CD4-positive, alpha-beta T cell treated with Interleukin-6 for 4 hours (primary cell): ENCODE measurements at places on chromosomes 6 and 20.

GRCh38 chr20:4021906-4022305 is 6.5 kb upstream of the RNF24 start:
- DNase-seq = no peak

- no peak for DNase-seq
These were observed 29.8 kb downstream of the KIF6 start for GRCh38 chr6:39695447-39695846.

GRCh38 chr20:25148982-25149846 is 46.3 kb upstream of the ENTPD6 start:
- no peak for DNase-seq

DNA sequence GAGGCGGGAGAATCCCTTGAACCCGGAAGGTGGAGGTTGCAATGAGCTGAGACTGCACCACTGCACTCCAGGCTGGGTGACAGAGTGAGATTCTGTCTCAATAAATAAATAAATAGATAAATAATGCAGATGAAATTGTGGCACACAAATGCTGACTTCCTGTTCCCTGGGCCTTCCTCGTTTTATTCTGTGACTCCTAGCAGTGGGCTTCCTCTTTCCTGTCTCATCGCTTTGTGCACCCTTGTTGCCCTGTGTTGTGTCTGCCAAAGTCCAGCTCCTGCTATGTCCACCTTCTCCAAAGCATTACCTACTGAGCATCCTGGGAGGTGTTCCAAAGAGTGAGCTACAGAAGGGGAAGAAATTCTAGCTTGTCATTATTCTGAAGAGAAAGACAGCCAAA is 100.2 kb upstream of the TIAM2 start:
- no peak for DNase-seq

- no peak for DNase-seq
These were observed 11.7 kb downstream of the PTPRK start for GRCh38 chr6:128508588-128509296.

DNA sequence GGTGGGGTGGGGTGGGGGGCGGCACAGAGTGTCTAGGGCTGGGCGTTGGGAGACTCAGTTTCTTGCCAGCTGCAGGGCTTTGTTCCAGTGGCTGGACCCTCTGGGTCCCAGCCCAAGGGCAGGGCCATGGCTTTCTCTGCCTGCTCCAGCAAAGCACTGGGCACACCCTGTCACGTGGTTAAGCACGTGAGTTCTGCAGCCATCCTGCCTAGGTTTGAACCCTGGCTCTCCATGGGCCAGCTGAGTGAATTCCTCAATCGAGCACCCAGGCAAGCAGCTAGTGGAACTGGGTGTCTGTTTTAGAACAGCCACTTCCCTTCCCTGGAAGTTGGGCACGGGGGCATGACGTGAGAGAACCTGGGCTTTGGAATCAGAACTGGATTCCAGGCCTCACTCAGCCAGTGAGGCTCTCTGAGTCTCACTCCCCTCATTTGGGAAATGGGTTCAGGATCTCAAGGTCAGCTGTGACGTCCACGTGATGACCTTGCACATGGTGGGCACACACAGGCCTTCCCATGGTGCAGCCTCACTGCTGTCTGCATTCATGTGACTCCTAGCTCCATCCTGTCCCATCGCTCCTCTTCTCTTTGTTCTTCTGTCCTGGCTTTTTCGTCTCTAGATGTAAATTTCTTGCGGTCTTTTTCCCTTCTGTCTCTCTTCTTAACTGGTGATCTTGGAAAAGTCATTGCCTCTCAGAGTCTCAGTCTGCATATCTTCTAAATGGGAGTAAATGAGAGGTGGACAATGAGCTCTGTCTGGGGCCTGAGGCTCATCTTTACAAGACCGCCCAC is 45.9 kb downstream of the NOL4L start:
- DNase-seq = no peak

- no peak for DNase-seq
These were observed 39.0 kb downstream of the GMPR start for GRCh38 chr6:16277101-16277981.

- peak; percentile 48 for DNase-seq
These were observed 8.1 kb downstream of the SYNJ2 start for GRCh38 chr6:157989541-157990289.

DNA sequence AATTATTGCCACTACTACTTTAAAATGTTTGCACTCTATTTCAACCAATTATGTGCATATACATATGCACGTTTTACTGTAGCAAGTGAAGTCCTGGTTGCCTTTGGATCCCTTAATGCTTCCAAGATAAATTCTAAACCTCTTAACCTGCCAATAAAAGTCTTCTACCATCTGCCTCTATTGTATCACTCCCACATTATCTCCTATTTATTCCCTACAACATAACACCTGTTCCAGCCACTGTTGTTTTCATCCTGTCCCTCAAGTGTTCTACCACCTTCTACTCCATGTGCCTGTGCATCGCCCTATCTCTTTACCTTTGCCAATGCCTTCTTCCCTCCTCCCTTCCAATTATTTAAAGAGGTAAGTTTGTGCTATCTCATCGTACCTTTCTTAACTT is 499.0 kb upstream of the RNF217 start:
- no peak for DNase-seq

DNA sequence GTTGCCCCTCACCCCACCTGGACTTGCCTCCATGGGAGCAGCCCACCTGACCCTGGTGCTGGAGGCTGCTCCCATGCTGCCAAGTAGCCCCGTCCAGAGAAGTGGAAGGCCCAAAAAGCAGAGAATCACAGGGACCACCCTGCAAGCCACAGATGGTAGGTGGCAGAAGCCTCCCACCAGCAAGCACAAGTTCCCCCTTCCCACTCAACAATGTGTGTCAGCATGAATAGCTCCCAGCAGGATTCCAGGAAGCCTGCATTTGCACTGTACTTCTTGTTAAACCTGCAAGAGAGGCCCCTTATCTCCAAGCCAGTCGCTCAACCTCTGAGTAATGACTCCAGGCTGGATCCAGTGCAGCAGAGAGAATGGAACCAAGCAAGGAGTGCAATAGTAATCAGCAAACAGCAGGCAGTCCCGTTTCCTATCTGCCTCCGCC is 180.8 kb upstream of the CST7 start:
- no peak for DNase-seq

DNA sequence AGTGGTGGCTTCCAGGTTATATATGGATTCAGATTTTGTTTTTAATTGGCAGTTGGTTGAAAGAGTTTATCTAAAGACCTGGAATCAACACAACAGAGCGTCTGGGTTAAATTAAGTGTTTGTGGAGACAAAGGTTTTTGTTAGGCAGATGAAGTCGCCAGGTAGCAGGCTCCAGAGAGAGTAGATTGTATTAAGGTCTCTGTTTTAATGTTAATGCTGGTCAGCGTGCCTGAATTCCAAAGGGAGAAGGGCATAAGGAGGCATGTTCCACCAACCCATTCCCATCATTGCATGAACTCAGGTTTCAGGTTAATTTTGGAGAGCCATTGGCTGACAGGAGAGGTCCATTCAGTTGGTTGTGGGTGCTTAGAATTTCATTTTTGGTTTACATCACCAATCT is 744.1 kb upstream of the GJE1 start:
- no peak for DNase-seq

DNA sequence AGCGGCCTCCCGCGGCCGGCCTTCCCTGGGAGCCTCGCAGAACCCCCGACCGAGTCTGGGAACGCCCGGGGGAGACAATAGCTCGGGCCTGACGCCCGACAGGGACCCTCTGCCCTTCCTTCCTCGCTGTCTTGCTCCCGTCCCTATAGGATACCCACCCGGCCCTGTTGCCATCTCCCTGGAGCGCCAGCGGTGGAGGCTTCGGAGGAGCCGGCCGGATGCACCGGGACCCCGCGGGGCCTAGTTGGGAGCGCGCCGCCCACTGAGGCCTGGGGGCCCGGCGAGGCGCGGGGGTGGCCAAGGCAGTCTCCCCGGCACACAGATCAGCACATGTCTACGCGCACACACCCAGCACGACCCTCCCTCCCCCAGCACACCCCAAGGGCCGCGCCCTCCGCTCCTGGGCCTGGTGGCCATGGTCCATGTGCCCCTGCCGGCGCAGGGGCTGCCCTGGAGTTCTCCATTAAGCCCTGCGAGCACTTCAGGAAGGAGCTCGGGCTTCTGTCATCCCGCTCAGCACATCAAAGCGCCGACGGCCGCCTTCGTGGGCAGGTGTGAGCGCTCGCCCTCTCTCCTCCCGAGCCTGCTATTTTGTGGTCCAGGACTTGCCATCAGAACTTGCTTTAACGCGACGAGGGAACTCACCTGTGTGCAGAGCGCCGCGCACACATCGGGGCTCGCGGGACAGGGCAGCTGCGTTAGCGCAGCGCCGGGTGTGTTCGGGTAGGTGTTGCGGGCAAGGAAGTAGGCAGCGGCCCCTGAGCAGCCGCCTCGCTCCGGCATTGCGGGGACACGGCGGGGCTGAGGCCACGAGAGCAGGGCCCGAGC is 3.7 kb downstream of the FOXF2 start:
- DNase-seq = no peak

DNA sequence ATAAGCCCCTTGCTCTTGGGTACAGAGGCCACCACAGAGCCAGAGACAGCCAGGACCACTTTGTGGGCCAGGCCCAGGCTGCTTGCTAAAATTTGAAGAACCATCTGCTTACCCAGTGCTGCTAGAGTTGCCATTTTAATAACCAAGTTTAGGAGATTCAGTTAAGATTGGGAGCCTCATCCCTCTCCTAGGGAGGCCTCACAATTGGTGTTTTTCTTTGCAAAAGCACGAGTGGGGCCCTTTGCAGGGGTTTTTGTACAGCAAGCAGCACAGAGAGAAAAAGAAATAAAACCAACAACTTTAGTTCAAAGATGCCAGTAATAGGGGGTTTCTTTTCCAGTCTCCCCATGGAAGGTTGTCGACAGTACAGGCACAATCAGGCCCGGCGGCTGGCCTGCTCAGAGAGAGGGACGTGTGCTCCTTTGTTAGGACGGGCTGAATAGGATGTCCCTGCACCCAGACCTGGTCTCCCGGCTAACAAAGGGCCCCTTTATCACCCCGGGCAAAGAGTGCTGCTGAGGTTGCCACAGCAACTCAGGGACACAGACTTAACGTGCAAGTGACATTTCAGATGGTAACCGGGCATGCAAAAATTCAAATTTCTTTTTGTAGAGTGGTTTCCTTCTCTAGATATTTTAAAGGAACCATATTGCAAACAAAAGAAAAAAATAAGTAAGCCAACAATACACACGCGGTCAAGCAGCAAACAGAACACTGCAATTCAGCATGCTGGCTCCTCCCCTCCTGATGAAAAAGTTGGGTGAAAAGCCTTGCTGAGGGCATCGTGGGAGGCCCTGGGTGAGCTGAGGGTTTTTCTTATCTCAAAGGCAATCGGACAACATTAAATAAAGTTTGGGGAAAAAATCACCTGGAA is 10.5 kb upstream of the TOX2 start:
- DNase-seq = no peak

GRCh38 chr20:32203356-32204204 is 4.0 kb downstream of the PLAGL2 start:
- DNase-seq = no peak
